ENCODE measurements at places on chromosomes 11 and 22. TPM values are rescaled to one million over a fixed set of nuclear protein-coding genes. Genes with fewer than 3 reads are reported as not detected.

Gene SYT13
- polyA plus RNA-seq: 0.16 TPM

DNA sequence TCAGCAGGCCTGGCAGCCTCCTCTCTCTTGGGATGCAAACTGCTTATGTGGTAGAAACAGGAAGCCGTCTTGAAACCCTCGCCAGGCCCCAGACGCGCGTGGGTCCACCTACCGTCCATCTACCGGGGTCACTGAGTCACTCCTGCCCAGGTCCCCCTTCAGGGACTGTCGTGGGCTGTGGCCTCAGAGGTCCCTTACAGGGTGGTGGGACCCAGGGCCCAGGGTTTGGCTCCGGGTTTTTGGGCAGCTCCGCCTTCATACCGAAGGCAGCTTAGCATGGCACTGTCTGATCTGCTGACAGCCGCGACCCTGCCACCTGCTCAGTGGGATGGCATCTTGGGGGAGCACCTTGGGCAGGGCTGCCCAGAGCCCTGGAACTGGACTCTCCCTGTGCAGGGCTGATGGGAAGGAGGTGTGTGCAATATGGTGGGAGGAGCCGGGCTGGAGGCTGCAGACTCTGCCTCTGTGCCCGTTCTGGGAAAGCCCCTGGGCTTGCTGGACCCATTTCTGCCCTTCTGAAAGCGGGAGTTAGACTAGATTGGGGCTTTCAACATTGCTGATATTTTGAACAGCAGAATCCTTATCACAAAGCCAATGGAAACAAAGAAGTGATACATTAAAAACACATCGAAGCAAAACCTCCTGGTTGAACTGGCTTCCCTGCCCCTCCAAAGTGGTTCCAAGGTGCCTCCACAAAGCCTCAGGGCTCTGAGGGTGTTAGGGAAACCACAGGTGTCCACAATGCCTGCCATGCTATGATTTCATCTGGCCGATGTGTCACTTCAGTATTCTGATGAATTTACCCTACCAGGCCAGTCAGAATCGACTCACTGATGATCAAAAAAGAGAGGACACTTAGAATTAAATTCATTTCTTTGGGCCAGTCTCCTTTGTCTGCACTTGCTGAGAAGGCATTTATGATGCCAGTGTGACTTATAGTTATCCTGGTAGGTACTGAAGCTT, 316.5 kb downstream of the KIRREL3 start:
- no peak for DNase-seq

GRCh38 chr11:90309693-90310092, 86.8 kb upstream of the CHORDC1 start:
- no peak for DNase-seq

GRCh38 chr11:19441752-19442553, 201.2 kb upstream of the E2F8 start:
- DNase-seq: no peak

- no peak for DNase-seq
These were observed 79.5 kb downstream of the SLC36A4 start for GRCh38 chr11:93118276-93118675.

- no peak for DNase-seq
These were observed 24.5 kb downstream of the DLG2 start for GRCh38 chr11:85602526-85603213.

- no peak for DNase-seq
These were observed 380 bp upstream of the TTC17 start for GRCh38 chr11:43358279-43358800.

DNA sequence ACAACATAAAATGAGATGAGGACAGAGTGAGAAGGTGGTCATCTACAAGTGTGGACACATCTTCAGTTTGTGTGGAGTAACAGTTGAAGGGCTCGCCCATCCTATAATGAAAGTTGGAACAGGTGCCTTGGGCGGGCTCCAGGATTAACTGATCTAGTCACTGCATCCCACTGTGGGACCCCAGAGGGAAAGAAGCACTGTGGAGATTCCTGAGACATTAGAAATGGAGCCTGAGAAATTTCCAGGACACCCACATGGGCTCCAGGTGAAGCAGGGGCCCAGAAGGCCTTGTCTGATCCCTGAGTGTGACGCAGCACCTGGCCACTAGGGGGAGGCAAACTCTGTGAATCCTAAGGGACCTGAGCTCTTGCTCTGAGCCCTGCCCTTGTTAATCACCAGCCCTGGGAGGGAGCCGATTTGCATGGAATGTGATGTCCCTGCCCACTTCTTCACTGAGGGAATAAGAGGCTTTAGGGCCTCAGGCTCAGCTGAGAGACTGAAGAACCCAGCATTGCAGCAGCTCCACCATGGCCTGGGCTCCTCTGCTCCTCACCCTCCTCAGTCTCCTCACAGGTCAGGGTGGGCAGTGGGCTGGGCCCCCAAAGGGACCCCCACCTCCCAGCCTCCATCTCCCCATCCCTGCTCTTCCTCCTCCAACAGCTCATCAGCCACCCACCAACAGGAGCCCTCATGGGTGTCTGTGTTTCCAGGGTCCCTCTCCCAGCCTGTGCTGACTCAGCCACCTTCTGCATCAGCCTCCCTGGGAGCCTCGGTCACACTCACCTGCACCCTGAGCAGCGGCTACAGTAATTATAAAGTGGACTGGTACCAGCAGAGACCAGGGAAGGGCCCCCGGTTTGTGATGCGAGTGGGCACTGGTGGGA, 98.4 kb downstream of the VPREB1 start:
- DNase-seq: peak; percentile 75
